ENCODE measurements at places on chromosomes 4 and X.

- DNase-seq = no peak
These were observed 255.6 kb downstream of the DHX15 start for GRCh38 chr4:24328711-24329110.

GRCh38 chr4:38188136-38188535, 227.9 kb downstream of the PTTG2 start:
- DNase-seq = no peak

- DNase-seq = peak; percentile 58
These were observed 183.3 kb downstream of the KDR start for GRCh38 chr4:54941994-54942552.

DNA sequence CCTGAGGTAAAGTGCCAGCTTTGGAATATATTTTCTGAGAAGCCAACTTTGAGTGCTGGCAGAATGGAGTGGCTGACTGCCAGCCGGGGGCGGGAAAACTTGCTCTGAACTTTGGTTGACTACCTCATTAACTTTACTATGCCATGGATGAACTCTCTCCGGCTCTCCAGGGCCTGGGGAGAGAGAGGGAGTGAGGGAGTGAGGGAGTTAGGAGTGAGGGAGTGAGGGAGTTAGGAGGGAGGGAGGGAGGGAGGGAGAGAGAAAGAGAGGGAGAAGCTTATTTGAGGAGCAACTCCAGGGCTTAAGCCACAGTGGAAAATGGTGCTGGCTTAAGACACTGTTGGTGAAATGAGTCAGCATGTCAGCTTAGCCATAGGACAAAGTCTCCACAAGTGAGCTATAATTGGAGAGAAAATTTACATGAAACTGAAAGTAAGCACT, 280.9 kb upstream of the RPS6KA3 start:
- DNase-seq = no peak

DNA sequence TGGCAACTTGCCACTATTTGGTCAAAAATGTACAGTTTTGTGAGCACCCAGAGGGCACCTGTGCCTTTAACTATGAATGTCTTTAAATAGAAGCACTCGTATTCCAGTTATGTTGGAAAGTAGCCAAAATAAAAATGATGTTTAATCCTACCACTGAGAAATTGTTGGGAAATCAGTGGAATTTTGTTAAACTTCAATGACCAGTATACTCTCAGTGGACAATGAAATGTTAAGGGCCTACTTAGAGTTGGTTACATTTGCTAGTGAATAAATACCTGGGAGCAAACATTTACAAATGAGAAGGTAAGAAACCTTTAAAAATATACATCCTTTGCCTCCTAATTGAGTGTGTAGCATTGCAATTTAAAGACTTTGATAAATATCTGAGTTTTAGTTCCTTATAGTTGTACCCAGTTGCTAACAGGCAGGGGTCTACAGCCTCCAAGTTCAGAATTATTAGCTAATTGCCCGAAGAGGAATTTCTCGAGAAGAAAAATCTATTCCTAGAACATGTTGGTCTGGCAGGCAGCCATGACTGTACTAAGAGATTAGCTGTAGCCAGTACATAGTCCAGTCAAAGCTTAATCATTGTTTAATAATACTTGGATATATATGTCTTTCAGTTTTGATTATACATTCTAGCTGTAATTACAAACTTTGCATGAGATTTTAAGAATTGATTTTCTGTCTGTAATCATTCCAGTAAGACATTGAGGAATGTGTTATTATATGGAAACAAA, 93.2 kb downstream of the IL1RAPL2 start:
- DNase-seq = no peak

- DNase-seq = no peak
These were observed 42.7 kb upstream of the CLNK start for GRCh38 chr4:10727140-10727880.

GRCh38 chr4:113080050-113080449, 30.6 kb downstream of the ANK2 start:
- no peak for DNase-seq

DNA sequence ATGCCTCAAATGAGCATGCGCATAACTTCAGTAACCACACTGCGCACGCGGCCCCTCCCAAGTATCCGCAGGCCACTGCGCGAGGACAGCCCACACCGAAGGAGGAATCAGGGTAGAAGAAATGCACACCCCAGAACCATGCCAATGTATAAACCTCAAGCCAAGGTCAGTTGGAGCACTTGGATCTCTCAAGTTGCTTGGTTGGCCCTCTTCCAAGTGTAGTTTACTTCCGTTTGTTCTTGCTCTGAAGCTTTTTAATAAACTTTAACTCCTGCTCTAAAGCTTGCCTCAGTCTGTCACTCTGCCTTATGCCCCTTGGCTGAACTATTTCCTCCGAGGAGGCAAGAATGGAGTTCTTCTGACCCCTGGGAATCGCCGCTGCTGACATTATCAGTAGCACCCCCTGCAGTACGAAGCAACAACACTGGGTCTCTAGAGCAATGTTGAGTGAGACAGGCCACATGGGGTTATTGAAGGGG, 22.0 kb upstream of the SPINK2 start:
- DNase-seq = no peak

- DNase-seq = no peak
These were observed 977.1 kb upstream of the PRKX start for GRCh38 chrX:4690521-4690920.

DNA sequence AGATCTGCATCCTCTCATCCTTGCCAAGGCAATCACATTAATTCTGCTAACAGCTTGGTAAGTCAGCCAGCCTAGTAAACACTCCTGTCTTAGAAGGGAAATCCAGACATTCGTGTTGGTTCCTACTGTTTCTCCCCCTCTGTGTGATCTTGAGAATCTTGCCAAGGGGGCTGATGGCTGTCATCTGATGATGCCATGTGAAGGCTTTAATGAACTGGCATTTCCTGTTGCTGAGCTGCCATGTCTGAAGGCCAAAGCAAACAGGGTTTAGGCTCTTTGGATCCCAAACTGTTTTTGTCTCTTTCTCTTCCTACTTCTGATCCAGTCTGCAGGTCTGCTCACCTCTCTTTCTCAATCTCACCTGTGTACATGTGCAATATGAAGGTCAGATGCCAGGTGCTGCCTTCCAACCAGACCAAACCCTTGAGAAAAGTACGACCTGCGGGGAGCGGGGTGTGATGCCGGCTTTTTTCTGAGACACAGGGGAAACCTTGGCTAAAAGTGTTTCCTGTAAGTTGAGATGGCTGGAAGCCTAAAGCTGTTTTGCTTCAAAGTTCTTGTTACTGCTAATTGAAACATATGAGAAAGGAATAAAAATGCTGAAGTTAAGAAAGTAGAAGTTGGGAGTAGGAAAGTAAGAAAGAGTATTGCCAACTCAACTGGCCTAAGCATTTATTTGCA, 532.9 kb downstream of the ANKRD50 start:
- DNase-seq = no peak

DNA sequence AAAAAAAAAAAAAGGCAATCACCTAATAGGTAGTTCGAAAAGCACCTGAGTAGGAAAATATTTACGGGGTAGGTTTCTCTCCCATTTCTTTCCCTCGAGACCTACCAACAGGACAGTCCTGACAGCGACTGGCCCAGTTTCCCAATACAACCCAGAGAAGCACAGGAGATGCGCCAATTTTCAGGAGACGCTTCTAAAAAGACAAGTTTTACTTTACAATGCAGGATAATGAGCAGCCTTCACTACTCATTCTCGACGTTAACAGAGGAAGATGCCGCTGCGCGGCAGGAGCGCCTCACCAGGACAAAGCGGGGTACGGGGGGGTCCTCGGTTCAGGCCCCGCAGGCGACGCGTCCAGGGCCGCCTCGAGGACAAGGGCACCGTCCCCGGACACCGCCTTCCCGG, 708 bp downstream of the BCLAF3 start:
- DNase-seq = no peak

DNA sequence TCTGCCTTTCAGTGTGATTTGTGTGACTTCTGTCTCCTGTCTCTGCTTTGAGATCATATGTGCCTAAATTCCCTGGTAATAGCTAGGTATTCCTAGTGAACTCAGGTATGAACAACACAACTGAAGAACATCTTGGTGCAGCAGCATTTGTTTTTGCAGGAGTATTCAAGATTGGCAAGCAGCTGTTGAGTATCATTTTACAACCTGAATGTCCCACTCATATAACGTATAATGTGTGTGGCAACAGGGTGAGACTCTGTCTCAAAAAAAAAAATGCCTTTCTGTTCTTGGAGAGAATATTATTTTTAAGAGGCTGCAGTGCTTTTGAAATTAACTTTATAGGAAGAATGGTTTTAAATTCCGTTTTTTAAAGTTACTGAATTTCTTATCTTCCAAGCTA, 7.7 kb downstream of the LSM6 start:
- DNase-seq = no peak

GRCh38 chrX:103175944-103176753, 38.8 kb upstream of the BEX4 start:
- DNase-seq = peak; percentile 69

DNA sequence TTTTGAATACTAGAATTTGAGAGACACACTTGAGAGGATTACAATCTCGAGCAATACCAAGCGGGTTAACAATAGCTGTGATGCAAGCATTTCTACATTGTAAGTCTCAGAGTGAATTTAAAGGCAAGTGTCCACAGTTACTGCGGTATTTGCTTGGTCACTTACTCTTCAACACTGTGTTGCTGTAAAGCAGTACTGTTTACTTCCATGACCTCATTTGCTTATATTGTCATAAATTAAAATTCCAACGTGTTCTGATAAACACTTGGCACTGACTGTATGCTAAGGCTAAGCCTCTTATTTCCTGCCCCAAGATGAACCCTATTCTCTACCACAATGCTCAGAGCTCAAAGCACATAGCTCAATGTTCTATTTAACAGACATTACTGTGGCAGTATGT, 11.1 kb downstream of the EXOC1L start:
- DNase-seq = no peak

DNA sequence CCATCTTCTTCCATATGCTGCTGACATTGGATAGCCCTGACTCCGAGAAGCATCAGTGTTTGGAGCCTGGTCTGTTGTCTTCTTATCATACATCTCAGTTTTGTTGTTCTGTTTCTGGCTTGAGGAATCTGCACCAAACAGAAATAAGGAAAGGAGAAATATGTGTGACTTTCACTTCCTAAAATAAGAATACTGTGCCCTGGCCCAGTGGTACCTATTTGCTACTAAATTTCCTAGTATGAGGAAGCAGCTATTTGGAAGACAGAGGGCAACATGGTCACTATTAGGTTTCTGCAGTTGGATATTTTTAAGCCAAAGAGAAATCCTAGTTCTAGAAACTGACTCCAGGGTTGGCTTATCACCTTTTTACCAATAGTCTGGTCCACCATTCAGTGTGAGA, 16.8 kb downstream of the CT47C1 start:
- DNase-seq = no peak

DNA sequence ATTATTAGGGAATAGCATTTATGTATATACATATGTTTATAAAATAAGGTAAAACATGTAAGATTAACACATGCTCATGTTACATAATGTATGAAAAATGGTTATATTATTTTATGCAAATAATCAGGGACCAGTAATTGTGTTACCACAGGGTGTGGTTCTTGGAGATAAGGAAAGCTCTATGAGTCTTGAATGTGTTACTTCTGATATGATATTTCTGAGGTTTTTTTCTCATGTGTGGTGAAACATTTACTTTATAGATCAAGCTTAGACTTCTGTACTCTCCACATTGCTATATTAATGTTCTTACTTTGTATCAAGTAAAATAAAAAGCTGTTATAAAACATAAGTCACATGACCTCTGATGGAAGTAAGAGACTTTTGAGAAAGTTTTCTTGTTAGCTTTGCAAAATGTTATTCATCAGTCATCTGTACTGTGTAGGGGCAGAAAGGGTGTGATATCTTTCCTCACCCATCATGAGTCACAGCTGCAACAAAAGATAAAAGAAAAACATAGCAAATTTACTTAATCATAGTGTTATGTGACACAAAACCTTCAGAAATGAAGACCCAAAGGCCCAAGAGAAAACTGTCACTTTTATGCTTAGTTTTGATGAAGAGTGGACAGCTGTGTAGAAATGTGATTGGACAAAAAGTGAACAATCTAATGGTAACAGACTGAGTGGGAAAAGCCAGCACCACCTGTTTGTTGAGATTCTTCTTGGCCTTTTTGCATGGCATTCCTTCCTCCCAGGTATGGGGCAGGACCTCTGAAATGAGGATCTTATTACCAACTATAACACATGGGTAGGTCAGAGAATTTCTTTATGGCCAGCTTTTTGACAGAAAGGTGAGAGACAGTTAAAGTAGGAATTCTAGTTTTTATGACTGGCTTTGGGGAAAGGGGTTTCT, 632.3 kb downstream of the PDHA2 start:
- no peak for DNase-seq

All from activated CD4-positive, alpha-beta T cell treated with anti-CD3 and anti-CD28 coated beads for 36 hours (primary cell).